ENCODE measurements at places on chromosomes 2 and 18.

DNA sequence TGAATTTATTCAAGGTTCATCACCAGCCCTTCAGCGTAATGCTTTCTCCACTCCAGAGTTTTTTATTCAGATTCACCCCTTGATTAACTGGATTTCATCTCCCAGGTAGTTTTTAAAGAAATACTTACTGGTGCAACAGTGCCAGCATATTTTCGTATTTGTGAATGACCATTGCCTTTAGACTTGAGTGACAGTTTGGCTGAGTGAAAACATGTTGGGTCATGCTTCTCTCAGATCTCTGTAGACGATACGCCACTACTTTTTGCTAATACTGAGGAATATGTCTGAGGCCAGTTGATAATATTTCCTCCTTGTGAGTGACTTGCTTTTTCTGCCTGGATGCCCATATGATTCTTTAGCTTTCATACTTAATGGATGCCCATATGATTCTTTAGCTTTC lies 51.5 kb downstream of the CYP26B1 start:
- DNase-seq = no peak

- no peak for DNase-seq
These were observed 64.5 kb upstream of the PPP1CB start for GRCh38 chr2:28687171-28687570.

GRCh38 chr18:47251289-47252120 lies at the start of gene SKOR2:
SKOR2 (minus strand) TSS chr18:47251660; CDS start chr18:47249183, 2,477 bp downstream.
- DNase-seq = no peak

DNA sequence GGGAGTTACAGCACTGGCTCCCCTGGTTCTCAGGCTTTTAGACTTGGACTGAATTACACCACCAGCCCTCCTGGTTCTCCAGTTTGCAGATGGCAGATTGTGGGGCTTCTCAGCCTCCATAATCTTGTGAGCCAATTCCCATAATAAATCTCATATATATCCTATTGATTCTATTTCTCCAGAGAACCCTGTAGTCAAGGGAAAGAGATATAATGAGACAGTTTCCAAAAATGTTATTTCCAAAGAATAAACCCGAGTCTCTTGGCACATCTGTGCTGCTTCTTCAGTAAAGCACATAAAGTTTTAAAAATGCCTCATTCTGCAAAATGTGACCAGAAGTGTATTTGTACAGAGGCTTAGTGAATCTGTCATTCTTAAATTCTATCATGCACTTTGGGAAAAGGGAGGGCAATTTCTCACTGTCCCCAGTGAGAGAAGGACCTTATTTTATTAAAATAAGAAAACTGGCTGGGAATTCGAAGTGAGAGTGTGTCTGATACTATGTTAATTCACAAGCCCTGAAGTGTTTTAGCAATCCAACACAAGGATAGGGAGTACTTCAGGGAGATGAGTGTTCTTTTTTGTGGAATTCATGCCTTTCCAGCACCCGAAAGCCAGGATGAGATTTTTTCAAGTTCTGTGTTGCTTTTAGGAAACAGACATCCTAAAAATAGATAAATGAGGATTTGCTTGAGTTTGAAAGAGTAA lies 282.4 kb upstream of the CHAC2 start:
- DNase-seq = no peak

GRCh38 chr2:49167131-49167530 lies 12.8 kb upstream of the FSHR start:
- DNase-seq = no peak

DNA sequence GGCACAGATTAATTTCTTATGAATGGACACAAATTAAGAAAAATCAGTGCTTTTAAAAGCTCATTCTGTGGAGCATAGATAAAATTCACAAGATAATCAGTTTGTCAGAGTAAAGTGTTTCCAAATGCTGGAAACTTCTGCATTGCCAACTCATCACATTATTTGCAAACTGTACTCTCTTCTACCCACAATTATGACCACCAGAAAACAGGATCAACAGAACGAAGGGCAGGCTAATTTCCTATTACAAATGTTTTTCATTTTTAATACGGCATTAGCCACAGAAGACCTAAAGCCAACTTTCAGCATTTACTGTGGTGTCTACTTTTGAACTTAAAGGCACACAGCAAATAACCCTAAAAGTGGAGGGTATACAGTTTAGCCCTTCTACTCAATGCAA lies 6.0 kb downstream of the IRS1 start:
- no peak for DNase-seq

DNA sequence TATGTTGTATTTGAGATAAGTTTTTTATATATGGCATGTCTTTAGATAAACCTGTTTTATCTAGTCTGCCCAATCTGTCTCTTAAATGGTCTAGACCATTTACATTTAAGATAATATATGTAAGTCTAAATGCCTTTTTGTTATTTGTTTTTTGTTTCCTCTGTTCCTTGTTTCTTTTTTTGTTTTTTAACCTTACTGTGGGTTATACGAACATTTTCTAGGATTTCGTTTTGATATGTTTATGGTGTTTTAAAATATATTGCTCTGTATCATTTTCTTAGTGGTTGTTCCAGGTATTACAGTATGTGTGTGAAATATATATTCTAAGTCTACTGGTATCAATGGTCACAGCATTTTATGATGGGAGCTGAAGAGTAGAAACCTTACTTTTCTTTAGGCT lies 13.3 kb downstream of the BCL2L11 start:
- no peak for DNase-seq

- no peak for DNase-seq
These were observed 49.3 kb downstream of the COA5 start for GRCh38 chr2:98558852-98559530.

- no peak for DNase-seq
These were observed 59.0 kb downstream of the HNMT start for GRCh38 chr2:138023298-138023697.

DNA sequence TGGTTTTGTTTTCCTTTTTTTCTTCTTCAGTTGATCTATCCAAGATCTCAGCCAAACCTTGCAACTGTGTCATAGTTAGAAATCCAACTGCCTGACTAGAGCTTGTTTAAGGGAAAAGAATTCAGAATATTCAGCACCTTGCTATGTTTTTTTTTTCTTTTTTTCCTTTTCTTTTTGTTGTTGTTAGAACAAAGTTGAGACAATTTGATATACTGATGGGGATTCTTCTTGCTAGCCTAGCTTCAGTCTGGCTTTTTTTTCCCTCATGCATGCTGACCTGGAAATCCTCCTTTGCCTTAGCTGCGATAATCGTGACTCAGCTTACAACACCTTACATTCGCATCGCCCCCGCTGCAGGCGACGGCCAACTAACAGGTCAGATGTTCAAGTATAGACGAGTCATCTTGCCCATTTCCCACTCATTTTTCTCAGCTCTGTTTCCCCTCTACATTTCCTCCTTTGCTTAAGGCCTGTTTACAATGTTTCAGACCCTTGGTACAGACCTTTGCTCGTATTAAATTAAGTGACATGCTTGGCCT lies 487.2 kb upstream of the RAB12 start:
- no peak for DNase-seq

DNA sequence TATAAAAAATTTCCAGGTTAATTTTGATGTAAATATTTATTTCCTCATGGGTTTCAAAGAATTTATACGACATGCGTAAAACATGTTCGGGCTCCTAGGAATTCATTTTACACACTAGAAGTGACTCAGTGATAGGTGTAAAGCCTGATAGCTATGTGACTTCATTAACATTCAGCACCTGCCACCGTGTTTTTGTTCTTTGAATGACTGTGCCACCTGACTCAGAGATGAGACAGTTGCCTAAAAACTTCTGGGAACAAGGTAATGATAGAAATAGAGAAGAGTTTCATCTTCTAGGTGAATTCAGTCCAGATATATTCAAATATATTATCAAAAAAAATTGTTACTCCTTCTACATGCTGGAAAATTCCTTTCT lies 10.0 kb downstream of the IL1R2 start:
- no peak for DNase-seq

GRCh38 chr2:41723526-41723925 lies 324.3 kb upstream of the PKDCC start:
- no peak for DNase-seq

- no peak for DNase-seq
These were observed 260.4 kb upstream of the DSEL start for GRCh38 chr18:67776929-67777328.

GRCh38 chr2:158690823-158691222 lies 104.3 kb upstream of the DAPL1 start:
- DNase-seq = no peak

DNA sequence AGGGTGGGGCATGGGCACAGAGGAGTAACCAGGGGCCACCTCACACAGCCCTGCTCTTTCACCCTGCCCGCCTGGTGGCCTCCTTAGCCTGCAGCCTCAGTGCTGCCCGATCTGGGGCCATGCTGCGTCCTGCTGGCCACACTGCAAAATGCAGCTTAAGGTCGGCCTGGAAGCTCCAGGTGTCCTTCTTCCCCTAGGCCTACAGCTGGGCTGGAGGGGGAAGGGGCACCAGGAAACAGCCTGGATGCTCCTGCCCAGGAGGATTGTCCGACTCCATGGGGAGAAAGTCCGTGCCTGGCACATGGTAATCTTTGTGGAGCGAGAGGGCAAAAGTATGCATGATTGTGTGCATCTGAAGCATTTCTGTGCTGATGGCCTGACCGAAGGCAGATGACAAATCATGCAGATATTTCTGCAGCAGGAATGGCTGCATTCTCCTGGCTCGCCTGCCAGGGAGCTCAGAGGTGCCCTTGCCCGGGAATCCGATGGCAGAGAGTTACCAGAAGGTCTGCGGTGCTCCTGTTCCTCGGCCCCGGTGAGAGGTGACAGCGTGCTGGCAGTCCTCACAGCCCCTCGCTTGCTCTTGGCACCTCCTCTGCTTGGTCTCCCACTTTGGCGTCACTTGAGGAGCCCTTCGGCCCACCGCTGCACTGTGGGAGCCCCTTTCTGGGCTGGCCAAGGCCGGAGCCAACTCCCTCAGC lies 12.8 kb upstream of the ALPP start:
- peak; percentile 4 for DNase-seq

DNA sequence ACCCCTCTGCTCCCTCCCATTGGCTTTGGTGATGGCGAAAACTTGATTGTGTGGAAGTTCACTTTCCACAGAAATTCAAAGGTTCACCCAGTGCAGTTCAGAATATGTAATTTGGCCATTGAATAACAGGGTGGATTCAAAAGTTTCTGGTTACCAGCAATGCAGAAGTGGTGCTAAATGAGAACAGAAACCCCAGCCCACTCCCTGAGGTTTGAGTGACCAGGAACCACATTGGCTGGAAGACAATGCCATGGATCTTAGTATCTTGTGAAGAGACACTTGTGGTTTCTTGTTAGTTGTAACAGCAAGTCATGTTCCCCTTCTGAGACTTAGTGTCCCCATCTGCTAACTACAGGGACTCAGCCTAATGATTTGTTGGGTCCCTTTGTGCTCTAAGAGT lies 49.8 kb downstream of the QPCT start:
- no peak for DNase-seq

- no peak for DNase-seq
These were observed 37.5 kb downstream of the EIF4E2 start for GRCh38 chr2:232588031-232588430.

- DNase-seq = no peak
These were observed 689.4 kb upstream of the FANCL start for GRCh38 chr2:58930537-58930936.

DNA sequence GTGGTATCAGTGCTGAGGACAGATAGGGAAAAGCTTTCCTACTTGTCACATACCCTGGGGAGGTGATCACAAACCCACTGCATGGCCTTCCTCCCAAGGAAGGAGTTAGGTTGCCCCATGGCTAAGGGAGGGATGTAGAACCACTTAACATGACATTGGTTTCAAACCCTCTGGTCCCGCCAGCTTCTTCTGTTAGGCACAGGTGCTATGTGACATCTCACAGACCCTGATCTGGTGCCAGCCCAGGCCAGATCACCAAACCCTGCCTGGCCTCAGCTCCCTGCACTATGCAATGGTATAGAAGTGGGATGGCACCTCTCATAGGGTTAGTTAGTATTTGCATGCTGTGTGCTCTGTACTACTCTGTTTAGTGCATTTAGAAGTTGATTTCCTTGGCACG lies 58.0 kb downstream of the TCF7L1 start:
- no peak for DNase-seq

GRCh38 chr18:2654169-2654927 lies 1.2 kb upstream of the SMCHD1 start:
- no peak for DNase-seq

DNA sequence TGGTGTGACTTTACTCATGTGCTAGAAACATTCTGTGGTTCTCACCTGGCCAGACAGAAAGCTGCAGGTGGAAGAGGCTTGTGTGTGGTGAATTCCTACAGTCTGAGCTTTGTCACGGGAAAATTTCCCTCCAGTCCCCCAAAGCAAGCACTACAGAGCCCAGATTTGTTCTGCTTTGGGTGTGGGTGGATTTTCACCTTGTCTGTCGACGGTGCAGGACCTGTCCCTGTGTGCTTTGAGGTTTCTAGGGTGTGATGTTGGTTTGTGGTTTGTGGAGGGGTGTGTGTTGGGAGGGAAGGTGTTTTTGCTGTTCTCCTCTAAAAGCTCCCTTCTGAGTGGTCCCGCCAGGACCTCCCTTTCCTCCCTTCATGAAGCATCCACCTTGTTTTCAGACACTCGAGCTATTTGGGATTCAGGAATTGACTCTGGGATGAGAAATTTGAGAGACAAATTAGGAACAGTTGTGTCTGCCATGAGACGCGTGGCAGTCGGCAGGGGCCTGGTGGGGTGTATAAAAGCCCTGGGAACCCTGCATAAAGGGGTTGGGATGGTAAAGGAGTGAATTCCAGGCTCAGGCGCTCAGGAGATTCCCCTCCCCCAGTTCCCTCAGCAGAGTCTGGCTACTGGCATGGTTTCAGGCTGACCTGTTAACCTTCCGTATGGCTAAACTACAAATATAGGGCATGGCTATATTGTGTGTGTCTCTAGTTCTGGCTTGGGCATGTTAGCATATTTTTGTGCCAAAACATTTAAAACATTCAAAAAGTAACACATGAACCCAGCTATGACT lies 65.5 kb downstream of the DGKD start:
- DNase-seq = no peak

DNA sequence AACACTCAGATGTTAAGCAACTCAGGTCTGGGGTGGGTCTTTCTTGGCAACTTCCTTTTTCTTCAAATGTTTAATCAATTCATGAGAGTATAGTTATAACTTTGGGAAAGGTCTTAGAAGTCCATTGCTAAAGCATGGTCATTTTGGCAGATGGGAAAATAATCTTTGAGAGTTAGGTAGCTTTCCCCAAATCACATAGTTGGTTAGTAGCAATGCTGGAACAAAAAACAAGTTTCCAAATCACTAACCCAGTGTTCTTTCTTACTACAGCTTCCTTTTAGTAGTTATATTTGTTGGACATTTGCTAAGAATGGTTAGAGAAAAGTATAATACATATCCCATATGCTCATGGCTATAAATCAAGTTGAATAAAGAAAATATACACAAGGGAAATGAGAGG lies 185.2 kb upstream of the SLC14A2 start:
- no peak for DNase-seq

DNA sequence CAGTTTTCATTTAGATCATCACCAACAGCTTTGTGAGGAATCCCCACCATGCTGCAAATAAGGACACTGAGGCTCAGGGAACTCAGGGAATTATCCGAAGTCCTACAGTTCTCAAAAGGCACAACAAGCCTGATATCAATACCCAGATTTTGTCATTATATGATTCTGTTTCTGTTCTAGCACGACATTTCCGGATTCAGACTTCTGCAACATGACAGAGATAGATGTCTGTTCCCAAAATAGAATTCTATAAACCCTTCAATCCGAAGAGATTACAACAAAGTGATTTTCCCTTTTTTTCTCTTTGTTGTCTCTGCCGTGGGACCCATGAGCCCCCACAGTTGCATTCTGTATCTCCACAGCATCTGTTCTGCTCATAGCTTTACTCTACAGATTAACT lies 72.0 kb downstream of the DOCK10 start:
- DNase-seq = no peak

Measured in KG1 (cell line).